Chondrocyte (in vitro differentiated cells): ENCODE measurements at places on chromosomes 4 and X. TPM values are rescaled to one million over a fixed set of nuclear protein-coding genes. Genes with fewer than 3 reads are reported as not detected.

Gene PFKFB1
- 0.25 to 0.31 TPM in 2 of 3 replicates, not detected in the other for total RNA-seq

Gene MAPK10
- 14.1 to 75.6 TPM (median 14.4 TPM) in 3 replicates for total RNA-seq

DNA sequence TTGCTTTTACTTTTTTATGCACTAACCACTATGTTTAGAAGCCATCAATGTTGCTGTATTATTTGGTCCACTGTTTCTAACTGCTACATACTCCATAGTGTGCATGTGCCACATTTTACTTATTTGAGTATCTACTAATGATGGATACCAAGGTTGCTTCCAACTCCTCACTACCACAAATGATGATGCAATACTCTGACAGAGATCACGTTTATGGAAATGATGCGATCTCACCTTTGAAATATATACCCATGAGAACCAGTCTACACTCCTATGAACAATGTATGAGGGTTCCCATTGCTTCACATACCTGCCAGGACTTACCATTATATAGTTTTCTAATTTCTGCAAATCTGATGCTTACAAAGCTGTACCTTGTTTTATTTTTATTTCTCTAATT, 44.2 kb downstream of the HUWE1 start:
- no peak for DNase-seq
- H3K27me3 ChIP-seq, result no peaks in the 10 kb centered on the region
- peaks cover 2% of the 10 kb centered on the region for H3K4me1 ChIP-seq
- no peak overlapping the region for H3K27ac ChIP-seq

DNA sequence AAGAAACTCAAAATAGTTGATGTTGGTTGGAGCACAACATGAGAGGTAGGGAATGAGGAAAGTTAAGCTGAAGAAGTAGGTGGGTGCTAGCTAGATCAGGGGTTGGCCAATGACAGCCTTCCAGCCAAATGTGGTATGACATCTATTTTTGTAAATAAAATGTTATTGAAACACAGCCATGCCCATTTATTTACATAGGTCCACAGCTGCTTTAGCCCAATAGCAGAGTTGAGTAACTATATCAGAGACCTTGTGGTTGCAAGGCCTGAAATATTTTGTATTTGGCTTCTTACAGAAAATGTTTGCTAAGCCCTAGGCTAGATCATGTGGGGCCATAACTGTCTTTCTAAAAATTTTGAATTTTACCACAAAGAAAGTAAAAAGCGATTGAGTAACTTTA, 234.9 kb upstream of the CTSO start:
- H3K4me3 ChIP-seq, result no peak overlapping the region
- no peak overlapping the region for H3K27ac ChIP-seq
- H3K36me3 ChIP-seq, result no peaks in the 10 kb centered on the region
- peaks cover 27% of the 10 kb centered on the region for H3K4me1 ChIP-seq
